DMS53 (cell line): ENCODE measurements at places on chromosomes 2 and 18.

GRCh38 chr2:78147466-78147865, 625.3 kb upstream of the LRRTM4 start:
- no peak for DNase-seq

- DNase-seq = no peak
Observed at GRCh38 chr18:38576349-38576748, 1010.8 kb upstream of the CELF4 start.

GRCh38 chr2:53096351-53096750, 671.3 kb upstream of the CHAC2 start:
- no peak for DNase-seq

GRCh38 chr18:21914739-21915319, 174.2 kb downstream of the MIB1 start:
- peak; percentile 56 for DNase-seq

GRCh38 chr2:101398116-101398821, 11.0 kb upstream of the CREG2 start:
- DNase-seq = no peak

GRCh38 chr18:35410561-35410960, 33.4 kb upstream of the ZNF396 start:
- no peak for DNase-seq

- peak; percentile 52 for DNase-seq
Observed at GRCh38 chr2:138846216-138846821, 66.1 kb upstream of the NXPH2 start.

- no peak for DNase-seq
Observed at GRCh38 chr18:26085056-26085455, 5.4 kb downstream of the SS18 start.

DNA sequence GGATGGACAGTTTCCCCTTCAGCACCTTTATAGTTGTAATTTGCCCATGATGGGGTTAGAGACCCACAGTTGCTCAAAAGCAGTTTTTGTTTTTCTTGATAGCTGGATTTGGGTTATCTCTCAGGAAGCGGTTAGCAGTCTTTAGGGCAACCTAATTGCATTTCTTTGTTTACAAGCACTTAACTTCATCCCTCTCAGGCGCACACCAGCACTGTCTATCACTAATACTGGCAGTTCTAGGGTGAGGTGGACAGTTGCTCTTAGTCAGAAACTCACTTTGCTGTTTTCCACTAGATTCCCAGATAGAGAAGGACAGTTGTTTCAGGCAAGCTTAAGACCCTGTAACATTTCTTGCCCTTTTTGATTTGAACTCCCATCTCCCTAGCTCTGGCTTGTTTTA, 146.0 kb downstream of the AGAP1 start:
- DNase-seq = no peak

- DNase-seq = no peak
Observed at GRCh38 chr2:73080321-73081131, 9.0 kb upstream of the SFXN5 start.

- no peak for DNase-seq
Observed at GRCh38 chr2:241818943-241819270, 9.9 kb downstream of the NEU4 start.

DNA sequence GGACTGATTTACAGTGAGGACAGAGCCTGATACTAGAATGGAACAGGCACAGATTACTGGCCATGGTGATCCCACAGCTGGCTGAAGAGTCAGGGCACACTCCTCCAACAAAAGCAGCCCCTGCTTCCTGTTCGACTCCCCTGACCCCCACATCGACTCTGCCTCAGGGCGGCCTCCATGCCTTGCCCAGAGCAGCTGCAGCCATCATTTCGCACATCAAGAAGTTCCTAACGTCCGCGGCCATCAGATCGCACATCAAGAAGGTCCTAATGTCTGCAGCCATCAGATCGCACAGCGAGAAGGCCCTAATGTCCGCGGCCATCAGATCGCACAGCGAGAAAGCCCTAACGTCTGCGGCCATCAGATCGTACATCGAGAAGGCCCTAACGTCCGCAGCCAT, 192.8 kb upstream of the PXDN start:
- DNase-seq = no peak

DNA sequence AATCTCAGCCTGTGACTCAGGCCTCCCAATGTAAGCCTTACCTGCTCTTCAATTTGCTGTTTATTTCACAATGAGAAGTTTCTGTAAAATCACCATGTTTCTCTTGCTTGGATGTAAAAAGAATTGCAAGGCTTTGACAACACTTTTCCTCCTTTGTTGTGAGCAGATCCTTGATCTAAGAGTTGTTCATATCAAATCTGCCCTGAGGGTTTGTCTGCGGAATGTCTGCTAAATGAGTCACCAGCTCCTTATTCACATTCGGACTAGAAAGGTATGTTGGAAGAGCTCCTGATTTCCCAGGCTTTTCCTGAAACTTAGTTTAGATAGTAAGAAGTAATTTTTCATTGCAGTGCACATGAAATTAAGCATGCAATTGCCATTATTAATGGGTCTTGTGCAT, 268.2 kb upstream of the TCF4 start:
- DNase-seq = no peak

- no peak for DNase-seq
Observed at GRCh38 chr2:37688771-37689468, 17.5 kb upstream of the CDC42EP3 start.

DNA sequence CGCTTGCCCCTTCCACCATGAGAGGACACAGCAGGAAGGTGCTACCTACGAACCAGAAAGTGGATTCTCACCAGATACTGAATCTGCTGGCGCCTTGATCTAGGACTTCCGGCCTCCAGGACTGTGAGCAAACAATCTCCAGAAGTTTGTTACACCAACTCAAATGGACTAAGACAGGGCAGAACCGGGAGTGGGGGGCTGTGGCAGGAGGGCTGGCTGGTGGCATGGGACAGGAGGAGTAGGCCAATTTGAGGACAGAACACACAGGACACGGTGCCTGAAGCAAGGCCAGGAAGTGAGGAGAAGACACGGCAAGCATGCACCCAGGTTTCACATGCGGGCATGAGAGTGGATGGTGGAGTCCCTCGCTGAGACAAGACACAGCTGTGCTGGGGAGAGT, 40.1 kb downstream of the CRACDL start:
- no peak for DNase-seq

DNA sequence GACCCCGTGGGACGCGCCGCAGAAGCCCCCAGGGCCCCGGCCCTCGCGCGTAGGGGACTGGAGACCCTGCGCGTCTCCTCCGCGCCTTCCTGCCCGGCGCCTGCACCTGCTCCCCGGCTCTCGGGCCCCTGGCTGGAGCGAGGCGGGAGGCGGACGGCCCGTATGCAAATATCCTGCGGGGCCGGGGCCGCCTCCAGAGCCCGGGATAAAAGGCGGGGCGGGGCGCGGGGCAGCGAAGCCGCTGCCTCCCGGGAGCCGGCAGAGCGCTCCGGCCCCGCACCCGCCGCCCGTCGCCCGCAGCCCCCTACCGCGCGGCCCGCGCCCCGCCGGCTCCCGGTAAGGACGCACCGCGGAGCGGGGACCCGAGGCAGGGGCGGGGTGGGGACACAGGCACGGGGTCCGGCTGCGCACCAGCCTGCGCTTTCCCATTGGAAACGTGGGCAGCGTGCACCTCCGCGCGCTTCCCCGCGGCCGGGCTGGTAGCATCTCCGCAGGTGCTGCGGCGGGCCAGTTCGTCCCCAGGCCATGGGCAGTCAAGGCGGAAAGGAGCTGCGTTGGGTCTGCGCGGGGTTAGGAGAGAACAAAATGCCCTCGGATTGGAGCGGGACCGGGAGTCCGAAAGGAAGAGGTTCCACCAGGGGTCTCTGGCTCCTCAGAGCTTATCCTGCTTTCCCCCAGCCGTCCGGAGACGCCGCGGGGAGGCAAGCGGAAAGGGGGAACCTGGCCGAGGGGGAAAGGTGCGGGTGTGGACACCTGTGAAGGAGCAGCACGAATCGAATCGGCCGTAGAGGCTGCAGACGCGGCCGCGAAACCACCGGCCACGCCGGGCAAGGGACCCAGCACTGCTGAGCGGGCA, at the start of gene ATP6V1C2:
TSS of gene ATP6V1C2 (plus strand) at position 235 of the 856 bp plus-strand sequence. CDS start 1,220 bp downstream, outside the sequence.
- DNase-seq = peak; percentile 92

GRCh38 chr2:191401287-191401686, 156.1 kb downstream of the MYO1B start:
- DNase-seq = no peak

DNA sequence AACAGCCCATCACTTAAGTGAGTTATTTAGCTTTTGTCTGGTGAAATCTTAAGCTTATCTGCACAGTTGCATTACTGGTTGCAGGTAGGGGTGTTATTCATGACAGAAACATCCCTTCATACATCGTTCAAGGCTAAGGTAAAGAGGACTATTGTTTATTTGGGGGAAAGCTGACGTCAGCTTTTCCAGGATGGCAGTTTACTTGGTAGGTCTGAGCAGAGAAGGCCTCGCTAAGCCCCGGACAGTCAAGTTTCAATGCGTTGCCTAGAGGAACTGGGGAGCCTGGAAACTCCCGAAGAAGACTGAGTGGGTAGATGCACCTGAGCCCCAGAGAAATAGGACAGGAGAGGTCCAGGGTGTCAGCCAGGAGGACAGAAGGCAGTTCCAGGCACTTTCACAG, 2.2 kb downstream of the RNU4ATAC start:
- DNase-seq = peak; percentile 82

- no peak for DNase-seq
Observed at GRCh38 chr18:6627645-6628044, 101.9 kb upstream of the ARHGAP28 start.

DNA sequence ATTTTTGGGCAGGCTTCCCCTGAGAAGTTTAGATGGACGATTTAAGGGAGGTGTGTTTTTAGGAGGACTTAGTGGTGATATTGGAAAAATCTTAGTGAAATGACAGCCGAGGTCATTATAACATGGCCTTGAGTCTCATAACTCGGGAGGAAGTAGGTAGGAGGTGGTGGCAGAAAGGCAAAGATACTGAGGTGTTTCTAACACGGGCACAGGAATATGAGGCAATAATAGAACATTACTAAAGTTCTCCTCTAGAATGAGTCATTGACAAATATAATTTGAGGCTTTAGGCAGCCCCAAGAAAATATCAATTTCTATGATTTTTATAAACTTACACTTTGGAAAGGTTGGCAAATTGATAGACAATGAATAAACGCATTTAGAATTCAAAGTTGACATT, 146.1 kb upstream of the ZEB2 start:
- no peak for DNase-seq

- DNase-seq = peak; percentile 84
Observed at GRCh38 chr2:201852878-201853415, 46.6 kb downstream of the CDK15 start.
